Stimulated activated CD4-positive, alpha-beta T cell treated with anti-CD3 and anti-CD28 coated beads, Interleukin-1b, Interleukin-23, amount 100 ng/mL, for 1 hour (primary cell): ENCODE measurements at places on chromosomes 5 and 9.

GRCh38 chr5:162268694-162269481 is 201.3 kb downstream of the GABRG2 start:
- no peak for DNase-seq

- no peak for DNase-seq
Measured at GRCh38 chr9:116360989-116361388, 207.4 kb downstream of the PAPPA start.

DNA sequence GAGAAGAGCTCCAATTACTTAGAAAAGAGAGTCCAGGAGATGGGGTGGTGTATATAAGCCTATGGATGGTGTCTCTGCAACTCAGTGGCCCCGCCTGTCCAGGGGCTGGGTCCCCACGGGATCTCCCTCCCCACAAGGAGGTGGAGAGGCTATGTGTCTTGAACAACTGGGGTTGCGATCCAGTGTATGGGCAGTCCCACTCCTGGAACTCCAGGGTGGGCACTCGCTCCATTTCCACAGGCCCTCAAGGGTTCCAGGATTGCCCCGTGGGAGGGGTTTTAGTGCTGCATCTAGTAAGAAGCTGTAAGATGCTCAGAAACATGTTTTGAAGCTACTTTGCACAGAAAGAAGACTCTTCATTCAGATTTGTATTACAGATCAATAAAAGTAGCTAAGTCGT is 558 bp upstream of the SMAD5 start:
- DNase-seq = no peak

DNA sequence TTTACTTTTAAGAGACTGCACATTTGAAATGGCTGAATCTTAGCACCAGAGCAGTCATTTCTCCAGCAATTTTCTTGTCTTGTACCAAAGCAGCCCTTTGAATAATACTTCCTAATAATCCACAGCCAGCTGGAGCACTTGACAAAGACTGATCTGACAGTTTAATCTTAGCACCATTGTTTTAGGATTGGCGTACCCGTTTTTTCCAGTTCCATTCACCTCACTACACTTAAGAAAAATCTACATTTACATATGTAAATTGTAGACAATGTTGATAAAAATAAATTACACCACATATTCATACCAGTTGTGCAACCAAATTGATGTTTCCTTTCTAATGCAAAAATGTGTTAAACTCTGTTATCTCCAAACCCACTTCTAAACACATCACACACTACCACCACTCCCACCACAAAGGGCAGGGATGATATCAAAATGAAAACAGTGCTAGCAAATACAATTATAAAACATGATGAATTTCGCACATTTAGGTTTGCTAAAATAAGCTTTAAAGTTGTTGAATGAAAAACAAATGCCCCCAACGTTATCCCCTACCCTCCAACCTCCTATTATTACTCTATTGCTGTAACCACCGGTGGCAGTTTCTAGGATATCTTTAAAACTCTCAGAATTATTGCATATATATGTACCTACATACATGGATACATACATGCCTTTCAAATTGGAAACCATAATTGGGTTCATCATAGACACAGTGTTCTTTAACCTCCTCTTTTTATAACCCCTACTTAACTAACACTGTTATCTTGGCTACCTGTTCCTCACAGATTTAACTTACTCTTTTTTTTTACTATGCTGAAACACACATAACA is 21.5 kb downstream of the SERINC5 start:
- no peak for DNase-seq

GRCh38 chr9:3948826-3949556 is 350.9 kb downstream of the GLIS3 start:
- no peak for DNase-seq

DNA sequence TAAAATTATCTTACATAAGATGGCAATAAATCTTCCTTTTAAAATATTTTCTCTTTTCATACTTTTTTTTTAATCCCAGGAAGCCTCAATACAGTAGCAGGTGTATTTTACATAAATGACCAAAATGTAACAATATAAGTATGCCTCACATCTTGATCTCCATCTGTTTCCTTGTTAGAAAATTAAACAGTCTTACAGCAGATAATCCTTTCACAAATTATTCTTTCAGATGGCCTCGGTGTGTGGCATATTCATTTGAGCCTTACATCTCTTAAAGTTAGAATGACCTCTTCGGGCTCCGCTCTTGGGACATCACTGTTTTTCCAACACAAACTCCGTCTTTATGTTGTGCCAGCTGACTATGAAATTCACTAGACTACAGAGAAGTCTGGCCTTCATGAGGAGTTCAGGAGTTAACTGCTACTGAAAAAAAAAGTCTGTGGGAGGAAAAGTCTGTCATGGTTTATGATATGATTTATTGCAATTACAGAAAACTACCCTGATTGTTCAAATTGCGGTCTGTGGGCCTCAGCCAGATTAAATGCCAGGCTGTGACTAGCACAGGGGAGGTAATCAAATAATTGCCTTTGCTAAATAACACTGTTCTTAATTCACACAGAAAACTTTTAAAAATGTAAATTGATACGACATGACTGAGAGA is 292.9 kb upstream of the PUM3 start:
- DNase-seq = no peak

GRCh38 chr5:73663860-73664240 is 37.9 kb downstream of the ARHGEF28 start:
- no peak for DNase-seq

DNA sequence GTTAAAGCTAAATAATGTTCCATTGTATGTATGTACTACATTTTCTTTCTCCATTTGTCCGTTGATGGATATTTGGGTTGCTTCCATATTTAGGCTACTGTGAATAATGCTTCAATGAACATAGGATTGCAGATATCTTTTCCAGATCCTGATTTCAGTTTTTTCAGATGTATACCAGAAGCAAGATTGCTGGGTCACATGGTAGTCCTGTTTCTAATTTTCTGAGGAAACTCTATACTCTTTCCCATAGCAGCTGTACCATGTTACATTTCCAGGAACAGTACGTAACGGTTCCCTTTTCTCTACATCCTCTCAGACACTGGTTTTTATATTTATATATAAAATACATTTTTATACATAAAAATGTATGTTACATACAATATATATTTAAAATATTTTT is 121.8 kb downstream of the GCNT1 start:
- DNase-seq = no peak

GRCh38 chr9:85162822-85163221 is 493.3 kb downstream of the NTRK2 start:
- no peak for DNase-seq
